ENCODE measurements at places on chromosomes 12 and 14.

DNA sequence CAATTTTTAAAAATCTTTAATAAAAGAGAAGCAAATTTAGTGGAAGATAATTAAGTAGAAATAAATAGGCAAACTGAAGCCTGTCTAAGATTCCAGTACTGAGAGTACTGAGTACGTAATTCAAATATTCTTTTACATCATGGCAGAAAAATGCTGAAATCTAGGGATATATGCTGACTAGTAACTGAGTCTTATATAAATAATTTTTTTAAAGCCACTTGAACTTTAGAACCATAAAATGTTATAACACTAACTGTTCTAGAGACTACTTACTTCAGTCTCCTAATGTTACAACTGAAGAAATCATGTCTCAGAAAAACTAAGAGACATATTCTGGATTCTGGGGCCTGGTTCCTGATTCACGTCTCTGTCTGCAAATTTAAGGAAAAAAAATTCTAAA lies 230.6 kb upstream of the PLEKHG7 start:
- no peak overlapping the region for H3K27ac ChIP-seq
- H3K36me3 ChIP-seq, result no peaks in the 10 kb centered on the region
- no peak for DNase-seq
- no peak overlapping the region for H3K4me3 ChIP-seq

- H3K27me3 ChIP-seq, result no peaks in the 10 kb centered on the region
- no peak overlapping the region for H3K27ac ChIP-seq
- DNase-seq, result no peak
- H3K36me3 ChIP-seq, result no peaks in the 10 kb centered on the region
- H3K4me3 ChIP-seq, result no peak overlapping the region
Measured at GRCh38 chr14:75242546-75243273, 35.9 kb upstream of the FOS start.

GRCh38 chr12:9699898-9700605 lies 30.5 kb downstream of the CLEC2D start:
- no peaks in the 10 kb centered on the region for H3K36me3 ChIP-seq
- no peak overlapping the region for H3K4me3 ChIP-seq
- DNase-seq, result no peak
- H3K27ac ChIP-seq, result no peak overlapping the region
- H3K4me1 ChIP-seq, result no peaks in the 10 kb centered on the region

DNA sequence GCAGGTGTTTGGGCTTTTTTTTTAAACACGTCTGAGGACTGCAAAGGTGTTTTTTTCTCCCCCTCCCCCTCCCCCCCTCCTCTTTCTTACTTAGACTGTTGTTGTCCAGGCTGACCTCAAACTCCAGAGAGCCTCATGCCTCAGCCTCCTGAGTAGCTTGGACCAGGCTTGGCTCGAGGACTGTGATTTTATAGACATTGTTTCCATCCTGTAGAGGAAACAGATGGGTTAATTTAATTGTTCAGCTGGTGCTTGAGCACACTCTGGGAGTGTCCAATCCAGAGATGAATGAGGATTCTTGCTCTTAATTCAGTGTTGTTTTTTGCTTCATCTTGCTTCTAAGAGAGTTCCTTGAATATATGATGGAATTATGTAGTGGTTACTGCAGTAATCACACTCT lies 42.1 kb downstream of the RASSF3 start:
- no peaks in the 10 kb centered on the region for H3K4me1 ChIP-seq
- H3K27ac ChIP-seq, result no peak overlapping the region
- H3K27me3 ChIP-seq, result no peaks in the 10 kb centered on the region
- no peak overlapping the region for H3K4me3 ChIP-seq
- no peak for DNase-seq
- no peaks in the 10 kb centered on the region for H3K36me3 ChIP-seq

DNA sequence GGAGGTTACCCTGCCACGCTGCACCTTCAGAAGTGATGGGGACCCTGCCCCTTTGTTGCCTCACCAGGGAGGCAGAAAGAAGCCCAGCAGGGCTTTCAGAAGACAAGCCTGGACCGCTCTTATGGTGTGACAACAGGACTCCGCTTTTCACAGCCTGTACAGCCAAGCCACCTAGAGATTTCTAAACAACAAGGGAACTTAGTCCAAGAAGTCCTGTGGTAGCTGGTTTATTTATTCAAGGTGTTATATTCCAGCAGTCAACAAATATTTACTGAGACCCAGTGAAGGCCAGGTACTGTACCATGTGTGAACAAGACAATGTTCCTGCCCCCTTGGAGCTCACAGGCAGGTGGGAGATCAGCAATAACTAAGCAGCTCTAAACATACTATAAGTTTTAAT lies 4.0 kb upstream of the TMEM229B start:
- no peak overlapping the region for H3K27ac ChIP-seq
- DNase-seq, result no peak

DNA sequence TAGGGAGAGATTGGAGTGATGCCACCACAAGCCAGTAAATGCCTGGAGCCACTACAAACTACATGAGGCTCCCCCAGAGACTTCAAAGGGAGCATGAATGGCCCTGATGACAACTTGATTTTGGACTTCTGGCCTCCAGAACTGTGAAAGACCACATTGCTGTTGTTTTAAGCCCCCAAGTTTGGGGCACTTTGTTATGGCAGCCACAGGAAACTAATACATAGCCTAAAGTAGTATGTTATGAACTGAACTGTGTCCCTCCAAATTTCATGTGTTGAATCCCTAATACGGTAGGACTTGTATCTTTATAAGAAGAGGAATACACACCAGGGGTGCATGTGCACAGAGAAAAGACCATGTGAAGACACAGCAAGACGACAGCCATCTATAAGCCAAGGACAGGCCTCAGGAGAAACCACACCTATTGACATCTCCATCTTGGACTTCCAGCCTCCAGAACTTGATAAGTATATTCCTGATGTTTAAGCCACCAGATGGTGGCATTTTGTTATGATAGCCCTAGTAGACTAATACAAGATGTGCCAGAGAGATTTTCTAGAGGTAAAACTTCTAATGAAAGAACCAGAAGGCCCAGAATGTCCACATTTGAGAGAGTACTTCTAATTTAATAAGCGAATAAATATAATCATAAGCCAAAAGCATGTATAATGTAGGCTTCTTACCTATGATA lies 127.1 kb upstream of the BMP4 start:
- H3K27ac ChIP-seq, result no peak overlapping the region
- H3K36me3 ChIP-seq, result no peaks in the 10 kb centered on the region
- H3K4me1 ChIP-seq, result no peaks in the 10 kb centered on the region
- no peak for DNase-seq
- H3K27me3 ChIP-seq, result no peaks in the 10 kb centered on the region

- no peak for DNase-seq
- H3K27ac ChIP-seq, result peak overlapping the region; percentile 55
- H3K4me1 ChIP-seq, result no peaks in the 10 kb centered on the region
Measured at GRCh38 chr12:52539083-52539820, 13.7 kb downstream of the KRT71 start.

DNA sequence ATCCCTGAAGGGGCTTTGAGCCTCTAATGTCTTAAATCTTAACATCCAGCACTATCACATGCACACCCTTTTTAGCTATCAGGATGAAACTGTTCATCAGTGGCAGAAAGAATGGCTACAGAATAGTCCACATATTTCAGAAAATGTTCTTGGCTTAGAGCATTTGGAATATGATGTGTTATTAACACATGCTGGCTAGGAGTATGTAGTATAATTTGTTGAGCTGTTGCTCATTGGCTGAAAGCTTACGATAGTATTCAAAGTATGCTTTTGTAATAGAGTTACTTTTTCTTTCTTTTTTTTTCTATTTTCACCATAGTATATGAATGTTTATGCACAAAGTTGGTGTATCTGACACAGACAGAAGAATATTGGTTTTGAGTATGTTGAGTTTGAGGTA lies 55.1 kb downstream of the MNAT1 start:
- no peaks in the 10 kb centered on the region for H3K27me3 ChIP-seq
- H3K27ac ChIP-seq, result no peak overlapping the region
- H3K4me3 ChIP-seq, result no peak overlapping the region
- no peaks in the 10 kb centered on the region for H3K4me1 ChIP-seq

- DNase-seq, result peak; percentile 52
- no peaks in the 10 kb centered on the region for H3K4me1 ChIP-seq
- no peaks in the 10 kb centered on the region for H3K36me3 ChIP-seq
- H3K27ac ChIP-seq, result peak overlapping the region; percentile 79
Measured at GRCh38 chr12:49809381-49809905, 18.8 kb downstream of the NCKAP5L start.

GRCh38 chr12:76720068-76720467 lies 43.8 kb upstream of the ZDHHC17 start:
- H3K4me1 ChIP-seq, result no peaks in the 10 kb centered on the region
- no peaks in the 10 kb centered on the region for H3K27me3 ChIP-seq
- DNase-seq, result no peak
- H3K27ac ChIP-seq, result no peak overlapping the region
- no peaks in the 10 kb centered on the region for H3K36me3 ChIP-seq

DNA sequence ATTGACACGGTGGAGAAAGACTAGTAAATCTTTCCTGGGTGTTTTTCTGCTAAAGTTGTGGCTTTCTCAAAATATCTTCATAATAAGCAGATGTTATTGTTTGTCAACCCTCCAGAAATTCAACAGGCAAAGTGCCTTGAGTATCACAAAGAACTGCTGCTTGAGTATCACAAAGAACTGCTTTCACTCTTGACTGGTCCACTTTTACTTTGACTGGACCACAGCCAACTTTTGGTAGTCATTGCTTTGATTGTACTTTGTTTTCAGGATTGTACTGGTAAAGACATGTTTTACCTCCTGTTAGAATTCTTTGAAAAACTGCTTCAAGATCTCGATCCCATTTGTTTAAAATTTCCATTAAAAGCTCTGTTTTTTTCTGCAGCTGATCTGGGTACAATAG lies 62.6 kb downstream of the PDZRN4 start:
- H3K36me3 ChIP-seq, result no peaks in the 10 kb centered on the region
- no peaks in the 10 kb centered on the region for H3K4me1 ChIP-seq
- no peak overlapping the region for H3K27ac ChIP-seq
- no peaks in the 10 kb centered on the region for H3K27me3 ChIP-seq

- no peaks in the 10 kb centered on the region for H3K36me3 ChIP-seq
- no peak overlapping the region for H3K27ac ChIP-seq
- no peak overlapping the region for H3K4me3 ChIP-seq
- H3K27me3 ChIP-seq, result no peaks in the 10 kb centered on the region
Measured at GRCh38 chr12:47350062-47350408, 270.3 kb upstream of the AMIGO2 start.

GRCh38 chr12:75933101-75933500 lies 98.5 kb downstream of the PHLDA1 start:
- H3K4me1 ChIP-seq, result no peaks in the 10 kb centered on the region
- no peak for DNase-seq
- no peaks in the 10 kb centered on the region for H3K36me3 ChIP-seq
- H3K27ac ChIP-seq, result no peak overlapping the region
- no peaks in the 10 kb centered on the region for H3K27me3 ChIP-seq

DNA sequence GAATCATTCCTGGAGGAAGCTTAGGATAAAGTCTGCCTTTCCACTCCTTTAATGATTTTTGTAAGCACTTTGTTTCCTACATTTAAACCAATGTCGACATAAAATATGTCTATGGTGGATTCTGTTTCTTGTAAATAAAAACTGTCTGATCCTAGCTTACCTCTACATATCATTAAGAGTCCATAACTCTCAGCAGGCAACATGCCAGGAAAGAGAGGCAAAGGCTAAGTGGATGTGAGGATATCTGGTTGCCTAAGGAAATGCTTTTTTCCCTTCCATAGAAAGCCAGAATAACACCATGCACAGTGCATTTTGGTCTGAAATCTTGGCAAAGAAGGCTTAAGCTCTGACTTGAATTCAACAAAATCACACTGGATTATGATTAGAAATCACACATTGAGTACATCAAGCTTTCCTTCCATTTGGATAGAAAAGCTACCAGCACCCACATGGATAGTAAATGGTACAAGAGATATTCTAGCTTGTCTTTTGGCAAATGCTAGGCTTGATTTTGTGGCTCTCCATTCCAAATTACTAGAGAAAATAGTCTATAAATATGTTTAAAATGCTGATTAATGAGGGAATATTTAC lies 57.0 kb upstream of the CNTN1 start:
- no peaks in the 10 kb centered on the region for H3K27me3 ChIP-seq
- H3K4me1 ChIP-seq, result no peaks in the 10 kb centered on the region
- DNase-seq, result no peak
- no peak overlapping the region for H3K4me3 ChIP-seq
- H3K27ac ChIP-seq, result no peak overlapping the region

DNA sequence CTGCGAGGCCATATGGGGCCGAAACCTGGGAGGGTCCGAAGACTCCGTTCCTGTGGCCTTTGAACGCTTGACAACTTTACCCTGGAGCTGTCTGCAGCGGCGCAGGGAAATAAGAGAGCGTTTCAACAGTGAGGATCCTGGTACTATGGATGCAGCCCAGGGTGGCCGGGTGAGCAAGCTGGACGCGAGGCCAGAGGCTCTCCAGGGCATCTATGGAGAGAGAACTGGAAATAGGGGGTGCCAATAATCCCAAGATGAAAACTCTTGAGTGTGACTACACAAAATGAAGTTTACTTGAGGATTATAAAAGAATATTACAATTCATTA lies 1.1 kb upstream of the ABCC9 start:
- H3K4me3 ChIP-seq, result peak overlapping the region; percentile 38
- H3K27me3 ChIP-seq, result no peaks in the 10 kb centered on the region
- H3K36me3 ChIP-seq, result no peaks in the 10 kb centered on the region
- H3K27ac ChIP-seq, result peak overlapping the region; percentile 77

- H3K4me3 ChIP-seq, result no peak overlapping the region
- peaks cover 21% of the 10 kb centered on the region for H3K27me3 ChIP-seq
Measured at GRCh38 chr14:20668969-20669368, 15.4 kb upstream of the RNASE4 start.

DNA sequence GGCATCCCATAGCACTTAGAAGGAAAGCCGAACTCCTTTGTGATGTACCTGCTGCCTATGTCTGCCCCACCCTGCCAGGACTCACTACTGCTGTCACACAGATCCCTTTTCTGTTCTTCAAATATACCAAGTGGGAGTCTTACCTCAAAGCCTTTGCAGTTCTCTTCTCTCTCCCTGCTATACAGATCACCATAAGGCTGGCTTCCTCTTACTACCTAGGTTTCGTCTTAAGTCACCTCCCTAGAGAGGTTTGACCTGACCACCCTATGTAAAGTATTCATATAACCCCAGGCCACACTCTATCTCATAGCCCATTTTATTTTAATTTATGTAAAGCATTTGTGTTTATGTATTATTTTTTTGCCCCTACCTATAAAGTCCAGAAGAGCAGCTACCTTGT lies 117.6 kb downstream of the CRADD start:
- no peak overlapping the region for H3K4me3 ChIP-seq
- DNase-seq, result no peak
- H3K36me3 ChIP-seq, result no peaks in the 10 kb centered on the region
- H3K4me1 ChIP-seq, result no peaks in the 10 kb centered on the region
- no peak overlapping the region for H3K27ac ChIP-seq

GRCh38 chr12:19154686-19155085 lies 25.2 kb downstream of the PLEKHA5 start:
- H3K4me1 ChIP-seq, result no peaks in the 10 kb centered on the region
- H3K36me3 ChIP-seq, result peaks cover 2% of the 10 kb centered on the region
- no peak overlapping the region for H3K27ac ChIP-seq
- no peak overlapping the region for H3K4me3 ChIP-seq
- H3K27me3 ChIP-seq, result no peaks in the 10 kb centered on the region

- no peak within 1 kb of the TSS for H3K27ac ChIP-seq
- no peak for DNase-seq
- H3K27me3 ChIP-seq, result peaks cover 63% of the 10 kb centered on the region
- H3K36me3 ChIP-seq, result no peaks in the 10 kb centered on the region
- H3K4me3 ChIP-seq, result peak within 1 kb of the TSS; percentile 71
- no peaks in the 10 kb centered on the region for H3K4me1 ChIP-seq
Measured at GRCh38 chr12:51591016-51591901, at the start of gene SCN8A. SCN8A (plus strand) TSS chr12:51591233; CDS start chr12:51662818, 71,585 bp downstream.
